ENCODE measurements at places on chromosomes 6 and 20. TPM values are rescaled to one million over a fixed set of nuclear protein-coding genes. Genes with fewer than 3 reads are reported as not detected.

DNA sequence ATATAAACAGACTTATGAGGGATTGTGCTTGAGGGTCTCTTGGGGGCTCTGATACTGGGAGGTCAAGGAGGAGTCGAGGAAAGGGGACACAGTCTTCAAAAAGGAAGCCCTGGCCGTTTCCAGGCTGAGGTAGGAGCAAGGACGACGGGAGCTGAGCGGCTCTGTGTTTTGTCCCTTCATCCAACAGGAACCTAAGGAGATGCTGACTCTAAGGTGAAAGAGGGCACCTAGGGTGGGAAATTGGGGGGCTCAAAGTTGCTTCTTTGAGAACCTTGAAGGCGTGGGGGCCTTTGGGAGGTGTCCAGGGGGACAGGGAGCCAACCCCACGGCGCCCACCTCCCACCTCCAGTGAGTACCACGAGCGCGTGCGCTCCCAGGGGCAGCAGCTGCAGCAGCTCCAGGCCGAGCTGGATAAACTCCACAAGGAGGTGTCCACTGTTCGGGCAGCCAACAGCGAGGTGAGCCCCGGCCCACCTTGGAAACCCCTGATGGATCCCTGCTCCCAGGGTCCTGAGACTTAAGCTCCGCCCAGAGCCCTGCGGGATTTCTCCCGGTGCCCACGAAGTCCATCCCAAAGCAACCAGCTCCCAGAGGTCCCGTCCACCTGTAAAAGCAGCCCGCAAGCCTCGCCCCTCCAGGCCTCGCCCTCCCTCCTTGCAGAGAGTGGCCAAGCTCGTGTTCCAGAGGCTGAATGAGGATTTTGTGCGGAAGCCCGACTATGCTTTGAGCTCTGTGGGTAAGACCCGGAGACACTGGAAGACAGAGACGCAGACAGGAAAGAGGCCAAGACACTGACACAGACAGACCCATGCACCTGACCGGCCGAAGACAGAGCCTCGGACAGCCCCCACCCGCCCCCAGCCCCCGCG, 2.9 kb downstream of the SPAG4 start:
- peak overlapping the region; percentile 38 for H3K4me3 ChIP-seq
- H3K36me3 ChIP-seq = no peaks in the 10 kb centered on the region
- peak overlapping the region; percentile 28 for H3K27ac ChIP-seq

GRCh38 chr6:48535582-48536009, 424.6 kb upstream of the PTCHD4 start:
- DNase-seq = no peak
- H3K36me3 ChIP-seq = no peaks in the 10 kb centered on the region
- H3K27me3 ChIP-seq = no peaks in the 10 kb centered on the region
- no peak overlapping the region for H3K4me3 ChIP-seq

- H3K36me3 ChIP-seq = no peaks in the 10 kb centered on the region
- no peaks in the 10 kb centered on the region for H3K4me1 ChIP-seq
- no peak overlapping the region for H3K27ac ChIP-seq
- H3K27me3 ChIP-seq = no peaks in the 10 kb centered on the region
- H3K4me3 ChIP-seq = no peak overlapping the region
Observed at GRCh38 chr6:36699348-36699747, 1.7 kb downstream of the RAB44 start.

OR2H2 gene
- total RNA-seq = not detected

- H3K4me3 ChIP-seq = no peak overlapping the region
- H3K36me3 ChIP-seq = no peaks in the 10 kb centered on the region
- no peak overlapping the region for H3K27ac ChIP-seq
- H3K27me3 ChIP-seq = no peaks in the 10 kb centered on the region
- DNase-seq = no peak
Observed at GRCh38 chr20:17683218-17684076, 1.4 kb upstream of the RRBP1 start.

DNA sequence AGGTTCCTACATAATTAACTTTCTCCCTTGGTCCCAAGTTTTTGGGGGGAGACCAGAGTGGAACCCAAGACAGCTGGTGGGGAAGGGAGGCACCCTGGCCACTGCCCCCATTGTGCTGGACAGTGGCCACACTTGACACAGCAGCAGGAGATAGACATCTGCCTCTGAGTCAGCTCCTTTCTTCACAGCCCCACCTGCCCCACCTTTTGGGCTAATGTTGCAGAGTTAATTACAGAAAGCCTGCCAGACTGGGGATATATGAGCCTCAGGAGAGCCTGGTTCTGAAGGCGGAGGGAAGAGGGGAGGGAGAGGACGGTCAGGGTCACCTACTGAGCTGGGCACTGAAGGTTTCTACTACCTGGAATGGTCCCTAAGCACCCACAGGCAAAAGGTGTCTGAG, 50.6 kb downstream of the MAFB start:
- no peak for DNase-seq
- no peaks in the 10 kb centered on the region for H3K36me3 ChIP-seq
- no peak overlapping the region for H3K27ac ChIP-seq
- no peaks in the 10 kb centered on the region for H3K4me1 ChIP-seq

All from upper lobe of left lung (tissue), 6 donors.